GM19239 (cell line): ENCODE measurements at places on chromosomes 11 and 22.

DNA sequence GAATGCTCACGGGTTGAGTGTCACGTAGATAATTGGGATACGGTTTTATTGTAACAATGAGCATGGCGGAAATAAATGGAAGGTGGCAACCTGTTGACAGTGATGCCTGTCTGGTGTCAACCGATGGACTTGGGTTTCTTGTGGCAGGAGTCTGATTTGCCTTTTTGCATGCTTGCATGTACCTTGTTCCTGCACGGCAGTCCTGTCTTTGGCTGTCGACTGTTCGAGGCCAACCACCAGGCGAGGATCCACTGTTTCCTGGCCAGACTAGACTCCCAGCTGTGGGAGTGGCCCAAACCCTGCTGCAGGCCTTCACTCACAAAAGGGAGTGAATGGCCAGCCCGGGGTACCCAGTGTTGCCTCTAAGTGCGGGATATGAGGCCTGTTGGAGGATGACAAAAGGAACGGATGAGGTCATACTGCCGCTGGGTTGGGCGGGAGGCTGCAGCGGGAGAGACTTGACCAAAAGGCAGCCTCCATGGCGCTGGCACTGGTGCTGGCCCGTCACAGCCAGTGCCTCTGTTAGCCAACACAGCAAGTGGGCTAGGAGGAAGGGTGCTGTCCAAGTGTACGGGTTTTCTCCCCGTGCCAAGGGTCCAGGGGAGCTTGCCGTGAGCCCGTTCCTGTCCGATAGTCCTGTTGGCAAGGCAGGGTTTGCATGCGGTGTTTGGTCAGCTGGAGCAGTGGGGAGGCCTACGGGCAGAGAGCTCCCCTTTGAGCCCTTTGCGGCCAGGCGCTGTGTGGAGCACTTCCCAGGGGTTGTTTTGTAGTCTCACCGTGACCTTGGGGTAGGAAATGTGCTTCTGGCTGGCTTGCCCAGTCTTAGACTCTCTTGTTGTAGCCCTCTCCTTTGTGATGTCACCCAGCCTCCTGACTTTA, 974 bp downstream of the DGCR8 start:
- peak; percentile 30 for DNase-seq

GRCh38 chr22:46107753-46108563, 42.4 kb upstream of the PPARA start:
- no peak for DNase-seq

DNA sequence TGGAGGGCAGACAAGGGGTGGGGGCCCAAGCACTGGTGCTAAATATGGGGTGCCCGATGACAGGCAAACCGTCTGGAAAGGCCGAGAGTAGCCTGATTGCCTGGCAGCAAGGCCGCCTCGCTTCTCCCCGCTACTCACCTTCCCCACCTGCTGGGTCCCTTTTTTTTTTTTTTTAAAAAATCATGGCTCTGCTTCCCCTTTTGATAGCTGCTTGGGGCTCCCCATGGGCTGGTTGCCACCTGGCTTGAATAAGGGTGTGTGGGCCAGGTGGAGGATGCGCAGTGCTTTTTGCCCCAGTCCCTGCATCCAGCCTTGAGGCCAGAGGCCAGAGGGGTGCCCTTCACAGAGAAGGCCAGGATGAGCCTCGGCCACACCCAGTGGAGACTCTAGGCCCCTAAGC, 112.0 kb downstream of the ST3GAL4 start:
- no peak for DNase-seq

- DNase-seq, result no peak
Measured at GRCh38 chr11:15525582-15525981, 410.9 kb downstream of the INSC start.

GRCh38 chr11:104529906-104530305, 366.0 kb upstream of the PDGFD start:
- no peak for DNase-seq

DNA sequence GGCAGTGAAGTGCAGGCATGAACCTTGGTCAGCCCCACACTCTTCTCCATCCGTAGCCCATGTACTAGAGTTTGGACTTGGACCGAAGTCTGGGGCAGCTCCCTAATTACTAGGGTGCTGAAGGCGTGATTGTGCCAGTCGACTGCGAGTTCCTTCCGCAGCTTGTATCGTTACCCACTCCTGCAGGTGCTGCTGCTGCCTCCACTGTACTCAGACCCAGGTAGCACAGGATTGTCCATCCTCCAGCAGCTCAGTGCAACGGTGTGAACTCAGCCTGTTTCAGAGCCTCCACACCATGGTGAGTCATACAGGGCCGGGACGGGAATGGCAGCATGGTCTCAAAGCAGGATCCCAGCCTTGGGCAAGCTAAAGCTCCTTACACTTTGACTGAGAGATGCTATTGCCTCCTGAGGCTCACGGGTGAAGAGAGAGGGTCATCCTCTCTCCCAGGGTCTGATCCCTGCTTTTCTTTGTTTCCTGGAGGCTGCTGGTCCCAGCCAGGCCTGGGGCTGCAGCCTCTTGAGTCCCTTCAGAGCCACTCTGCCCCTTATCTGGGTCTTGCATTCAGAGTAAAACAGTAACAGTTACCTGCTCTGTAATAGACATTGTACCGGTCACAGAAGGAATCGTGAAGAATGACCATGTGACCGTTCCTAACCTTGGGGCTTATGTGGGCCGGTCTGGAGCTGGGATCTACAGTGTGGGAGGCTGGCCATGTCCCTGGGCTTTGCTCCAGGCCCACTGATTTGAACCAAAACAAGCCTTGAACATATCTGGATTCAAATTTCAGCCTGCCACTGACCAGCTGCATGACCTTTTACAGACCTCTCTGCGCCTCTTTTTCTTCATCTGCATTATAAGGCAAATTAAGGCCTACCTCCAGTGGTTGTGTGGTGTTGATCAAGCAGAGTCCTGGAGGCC, 1.7 kb downstream of the TKFC start:
- DNase-seq, result no peak

GRCh38 chr22:38202437-38203089, 769 bp downstream of the MAFF start:
- DNase-seq, result no peak
